Fibroblast of lung (primary cell): ENCODE measurements at places on chromosomes 13 and 19. TPM values are rescaled to one million over a fixed set of nuclear protein-coding genes. Genes with fewer than 3 reads are reported as not detected.

Gene IRGC
- not detected in 2 replicates for polyA plus RNA-seq

Gene ARHGAP33
- polyA plus RNA-seq = 0.58 and 1.7 TPM in 2 replicates

Gene CRLF1
- polyA plus RNA-seq = 2.2 and 2.8 TPM in 2 replicates

Gene F10
- polyA plus RNA-seq = 6.7 and 39.9 TPM in 2 replicates

Gene ZSCAN4
- not detected in 2 replicates for polyA plus RNA-seq

Gene MBD3L5
- polyA plus RNA-seq = not detected in 2 replicates

Gene CXCL17
- polyA plus RNA-seq = not detected in 2 replicates

Gene PARP4
- polyA plus RNA-seq = 41.2 and 57.3 TPM in 2 replicates

Gene ZNF417
- polyA plus RNA-seq = 4.6 and 5.9 TPM in 2 replicates

Gene MAST1
- 0.20 and 0.30 TPM in 2 replicates for polyA plus RNA-seq

Gene CPT1C
- polyA plus RNA-seq = 20.0 and 24.0 TPM in 2 replicates

Gene APOC4
- not detected in 2 replicates for polyA plus RNA-seq

Gene TPP2
- polyA plus RNA-seq = 45.0 and 51.8 TPM in 2 replicates

Gene KLK5
- polyA plus RNA-seq = 0.10 TPM in 1 of 2 replicates, not detected in the other

Gene OXGR1
- polyA plus RNA-seq = not detected in 2 replicates

Gene LILRA1
- polyA plus RNA-seq = not detected in 2 replicates

Gene UNC13A
- polyA plus RNA-seq = 0.27 and 0.28 TPM in 2 replicates

Gene NOSIP
- polyA plus RNA-seq = 41.2 and 53.5 TPM in 2 replicates

Gene MEDAG
- polyA plus RNA-seq = 18.9 and 99.8 TPM in 2 replicates

Gene TLE6
- polyA plus RNA-seq = 0.24 and 0.56 TPM in 2 replicates

Gene XRCC1
- 8.6 and 17.5 TPM in 2 replicates for polyA plus RNA-seq

Gene KLK4
- polyA plus RNA-seq = not detected in 2 replicates

Gene ICAM5
- 0.47 and 0.55 TPM in 2 replicates for polyA plus RNA-seq

Gene HRC
- polyA plus RNA-seq = 0.16 TPM in 1 of 2 replicates, not detected in the other

Gene SPTBN4
- 1.3 and 2.0 TPM in 2 replicates for polyA plus RNA-seq

Gene TUBA3C
- polyA plus RNA-seq = not detected in 2 replicates

Gene FFAR3
- polyA plus RNA-seq = not detected in 2 replicates

Gene GRIK5
- 0.03 and 0.69 TPM in 2 replicates for polyA plus RNA-seq

Gene MIER2
- 13.7 and 17.7 TPM in 2 replicates for polyA plus RNA-seq

Gene HOMER3
- 23.7 and 35.7 TPM in 2 replicates for polyA plus RNA-seq

Gene C1QTNF9
- polyA plus RNA-seq = 0.51 TPM in 1 of 2 replicates, not detected in the other

Gene FPR3
- not detected in 2 replicates for polyA plus RNA-seq

Gene OR7C1
- not detected in 2 replicates for polyA plus RNA-seq

Gene WTIP
- 18.4 and 20.9 TPM in 2 replicates for polyA plus RNA-seq

Gene GSX1
- not detected in 2 replicates for polyA plus RNA-seq

Gene SEMA6B
- polyA plus RNA-seq = 0.07 and 0.31 TPM in 2 replicates
